Activated CD8-positive, alpha-beta memory T cell treated with anti-CD3 and anti-CD28 coated beads, Interleukin-2, amount 10 ng/mL, durations not matched to agents 7 days and 5 days (primary cell): ENCODE measurements at places on chromosomes 4 and X. TPM values are rescaled to one million over a fixed set of nuclear protein-coding genes. Genes with fewer than 3 reads are reported as not detected.

Gene ITM2A
- total RNA-seq: 93.9 TPM

Gene RBMXL3
- total RNA-seq: not detected

- H3K36me3 ChIP-seq: no peaks in the 10 kb centered on the region
- peaks cover 8% of the 10 kb centered on the region for H3K27me3 ChIP-seq
- no peak for DNase-seq
- no peak overlapping the region for H3K27ac ChIP-seq
Observed at GRCh38 chr4:155411546-155411945, 34.8 kb upstream of the MAP9 start.

GRCh38 chr4:183544109-183544508, 39.3 kb downstream of the ING2 start:
- DNase-seq: no peak
- H3K27me3 ChIP-seq: peaks cover 26% of the 10 kb centered on the region
- no peak overlapping the region for H3K27ac ChIP-seq
- no peaks in the 10 kb centered on the region for H3K4me1 ChIP-seq
- no peaks in the 10 kb centered on the region for H3K36me3 ChIP-seq

- peaks cover 31% of the 10 kb centered on the region for H3K36me3 ChIP-seq
- no peak for DNase-seq
- H3K4me3 ChIP-seq: no peak overlapping the region
- peaks cover 9% of the 10 kb centered on the region for H3K4me1 ChIP-seq
Observed at GRCh38 chrX:155235891-155236290, 19.6 kb downstream of the VBP1 start.

DNA sequence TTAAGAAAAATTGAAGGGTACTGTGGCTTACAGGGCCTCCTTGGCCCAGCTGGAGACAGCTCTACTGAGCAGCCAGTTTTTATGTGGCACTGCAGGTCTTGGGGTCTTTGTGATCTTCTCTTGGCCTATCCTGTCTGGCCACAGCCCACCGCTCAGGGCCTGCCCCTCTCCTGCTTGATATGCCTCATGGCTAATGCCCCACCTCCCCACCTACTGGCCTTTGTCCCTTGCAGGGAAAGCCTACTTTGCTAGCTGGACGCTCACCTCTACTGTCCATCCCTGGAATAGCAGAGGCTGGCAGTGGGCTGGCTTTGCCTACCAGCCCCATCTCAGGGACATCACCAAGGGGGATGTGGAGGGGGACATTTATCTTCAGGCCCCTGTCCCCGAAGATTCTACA, 134.1 kb downstream of the PJA1 start:
- no peak for DNase-seq
- no peaks in the 10 kb centered on the region for H3K36me3 ChIP-seq
- peaks cover 5% of the 10 kb centered on the region for H3K4me1 ChIP-seq
- no peak overlapping the region for H3K4me3 ChIP-seq

Gene NPY5R
- not detected for total RNA-seq

Gene MGARP
- total RNA-seq: not detected

DNA sequence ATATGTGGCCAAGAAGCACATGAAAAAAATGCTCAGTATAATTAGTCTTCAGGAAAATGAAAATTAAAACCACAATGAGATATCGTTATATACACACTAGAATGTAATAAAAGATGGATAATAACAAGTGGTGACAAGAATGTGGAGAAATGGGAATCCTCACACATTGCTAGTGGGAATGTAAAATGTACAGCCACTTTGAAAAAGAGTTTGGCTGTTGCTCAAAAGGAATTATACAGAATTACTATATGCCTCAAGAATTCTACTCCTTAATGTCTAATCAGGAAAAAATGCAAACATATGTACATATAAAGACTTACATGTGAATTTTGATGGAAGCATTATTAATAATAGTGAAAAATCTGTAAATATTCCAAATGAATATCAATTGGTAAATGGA, 102.2 kb downstream of the SPCS3 start:
- no peak overlapping the region for H3K27ac ChIP-seq
- no peaks in the 10 kb centered on the region for H3K36me3 ChIP-seq
- peaks cover 2% of the 10 kb centered on the region for H3K27me3 ChIP-seq
- H3K4me3 ChIP-seq: no peak overlapping the region
- H3K4me1 ChIP-seq: no peaks in the 10 kb centered on the region

Gene CXCR3
- 97.4 TPM for total RNA-seq
